ENCODE measurements at places on chromosomes 4 and X. TPM values are rescaled to one million over a fixed set of nuclear protein-coding genes. Genes with fewer than 3 reads are reported as not detected.

DNA sequence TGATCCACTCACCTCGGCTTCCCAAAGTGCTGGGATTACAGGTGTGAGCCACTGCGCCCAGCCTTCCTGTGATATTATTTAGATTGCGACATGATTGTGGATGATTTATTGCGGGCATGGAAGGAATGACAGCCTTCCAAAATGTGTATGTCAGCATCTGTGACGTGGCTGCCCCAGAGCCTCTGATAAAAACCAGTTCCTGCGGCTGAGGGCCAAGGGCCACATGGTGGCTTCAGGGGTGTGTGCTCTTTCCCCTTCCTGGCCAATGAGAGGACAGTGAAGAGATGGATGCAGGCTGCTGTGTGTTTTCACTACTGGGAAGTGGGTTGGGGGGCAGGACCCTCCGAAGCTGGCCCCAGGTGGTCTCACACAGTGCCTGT is 57.4 kb upstream of the HGFAC start:
- DNase-seq, result no peak

DNA sequence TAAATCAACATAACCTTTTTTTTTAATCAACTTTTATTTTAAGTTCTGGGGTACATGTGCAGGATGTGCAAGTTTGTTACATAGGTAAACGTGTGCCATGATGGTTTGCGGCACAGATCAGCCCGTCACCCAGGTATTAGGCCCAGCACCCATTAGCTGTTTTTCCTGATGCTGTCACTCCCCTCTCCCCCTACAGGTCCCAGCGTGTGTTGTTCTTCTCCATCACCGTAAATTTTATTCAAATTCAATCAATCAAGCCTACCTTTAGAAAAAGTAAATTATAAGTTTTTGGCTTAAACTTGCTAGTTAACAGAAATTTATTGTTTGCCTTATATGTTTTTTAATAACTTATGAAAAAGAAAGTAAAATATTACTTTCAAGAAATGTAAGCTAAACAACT is 25.9 kb downstream of the TIGD2 start:
- DNase-seq, result no peak

GRCh38 chrX:95059909-95060308 is 1385.9 kb downstream of the FAM133A start:
- no peak for DNase-seq

The GPRASP3 gene
- 2.0 TPM for total RNA-seq

The C4orf50 gene
- 0.07 TPM for total RNA-seq

DNA sequence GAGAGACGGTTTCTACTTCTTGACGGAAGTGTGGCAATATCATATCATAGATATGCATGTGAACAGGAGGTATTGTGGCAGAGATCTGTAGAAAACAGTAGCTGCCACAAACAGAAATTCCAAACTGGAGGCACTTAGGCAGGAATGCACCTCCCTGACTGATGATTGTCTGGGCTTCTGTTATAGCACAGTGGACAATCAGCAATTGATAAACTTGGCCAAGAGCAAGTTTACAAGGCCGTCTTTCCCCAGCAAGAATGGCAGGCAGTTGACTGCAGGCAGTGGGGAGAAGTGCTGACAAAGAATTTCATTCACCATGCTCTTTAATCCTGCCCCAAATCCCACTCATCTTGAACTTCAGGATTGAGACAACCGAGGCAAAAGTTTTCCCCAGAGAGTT is 114.4 kb upstream of the STOX2 start:
- DNase-seq, result no peak

DNA sequence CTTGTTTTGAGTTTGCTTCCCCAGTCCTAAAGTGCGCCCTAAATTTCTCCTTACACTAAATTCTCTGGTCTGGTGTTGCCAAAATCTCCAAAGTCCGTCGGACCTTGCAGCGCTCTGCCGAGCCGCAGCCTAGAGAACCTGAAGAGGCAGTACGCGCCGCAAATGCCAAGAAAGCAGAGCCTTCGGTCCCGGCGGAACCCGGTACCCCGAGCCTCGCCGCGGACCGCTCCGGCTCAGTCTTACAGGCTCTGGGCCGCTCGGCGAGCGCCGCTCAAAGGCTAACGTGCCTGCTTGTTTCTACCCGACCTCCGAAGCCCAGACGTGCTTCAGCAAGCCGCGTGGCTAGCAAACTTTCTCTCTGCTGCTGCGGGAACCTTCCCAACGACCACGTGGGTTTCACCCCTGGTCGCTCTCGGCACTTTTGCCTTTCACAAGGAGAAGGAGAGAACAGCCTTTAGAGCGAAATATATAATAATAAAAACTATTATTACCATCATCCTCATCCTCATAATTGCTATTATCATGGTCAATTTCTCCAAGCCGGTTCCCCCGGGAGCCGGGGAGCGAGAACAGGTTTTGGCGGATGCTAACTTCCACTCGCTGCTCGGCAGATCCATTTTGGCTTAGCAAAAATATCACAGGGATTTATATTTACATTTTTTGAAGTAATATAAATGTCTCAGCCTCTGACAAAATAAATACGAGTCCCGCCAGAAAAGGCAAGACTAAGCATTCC is 2.2 kb upstream of the HTR2C start:
- no peak for DNase-seq

DNA sequence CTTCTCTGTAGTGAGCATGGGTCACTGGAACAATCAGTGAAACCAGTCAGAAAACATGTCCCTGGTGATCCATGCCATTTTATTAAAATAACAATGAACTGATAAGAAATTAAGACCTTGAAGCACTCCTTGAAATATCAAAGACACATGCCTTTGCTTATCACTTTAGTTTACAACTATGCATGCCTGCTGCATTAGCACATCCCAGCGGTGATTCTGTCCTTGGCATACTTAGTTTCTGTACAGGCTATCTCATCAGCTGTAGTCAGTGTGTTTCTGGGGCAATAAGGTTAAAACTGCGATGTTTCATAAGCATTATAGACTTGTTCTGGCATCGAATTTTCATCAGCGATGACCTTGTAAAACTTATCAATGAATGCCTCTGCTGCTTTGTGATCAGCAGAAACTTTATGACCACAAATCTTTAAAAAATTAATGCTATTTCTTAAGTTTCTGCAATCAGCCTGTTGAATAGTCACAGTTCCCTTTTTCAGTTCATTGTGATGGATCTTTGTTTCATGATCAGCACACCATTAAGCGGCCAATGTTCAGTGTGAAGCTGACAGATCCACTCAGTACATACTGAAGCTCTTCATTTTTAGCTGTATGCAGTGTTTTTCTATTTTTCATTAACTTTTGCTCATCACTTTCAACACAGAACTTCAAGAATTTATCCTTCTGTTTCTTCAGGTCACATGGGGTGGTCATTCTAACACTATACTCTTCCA is 150.5 kb downstream of the RNF150 start:
- no peak for DNase-seq

DNA sequence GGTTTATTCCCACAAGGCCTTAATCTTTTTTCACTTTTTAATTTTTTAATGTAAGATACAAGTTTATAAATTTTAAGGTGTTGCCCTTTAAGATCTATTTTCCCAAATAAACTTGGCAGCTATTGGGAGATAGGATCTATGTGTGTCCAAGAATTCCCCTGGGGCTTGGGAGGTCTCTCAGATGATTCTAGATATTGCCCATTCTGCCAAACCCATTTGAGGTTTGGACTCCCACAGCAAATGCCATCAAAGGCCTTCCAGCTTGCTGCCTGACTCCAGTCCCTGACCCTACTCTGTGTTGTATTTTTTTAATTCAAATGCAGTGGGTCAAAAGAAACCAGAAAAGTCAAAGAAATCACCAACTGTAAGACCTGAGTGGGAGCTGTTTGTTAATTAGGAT is 120.0 kb upstream of the CHRDL1 start:
- no peak for DNase-seq

GRCh38 chr4:186900232-186900900 is 176.7 kb upstream of the FAT1 start:
- no peak for DNase-seq

The ANKRD37 gene
- total RNA-seq, result 51.2 TPM

DNA sequence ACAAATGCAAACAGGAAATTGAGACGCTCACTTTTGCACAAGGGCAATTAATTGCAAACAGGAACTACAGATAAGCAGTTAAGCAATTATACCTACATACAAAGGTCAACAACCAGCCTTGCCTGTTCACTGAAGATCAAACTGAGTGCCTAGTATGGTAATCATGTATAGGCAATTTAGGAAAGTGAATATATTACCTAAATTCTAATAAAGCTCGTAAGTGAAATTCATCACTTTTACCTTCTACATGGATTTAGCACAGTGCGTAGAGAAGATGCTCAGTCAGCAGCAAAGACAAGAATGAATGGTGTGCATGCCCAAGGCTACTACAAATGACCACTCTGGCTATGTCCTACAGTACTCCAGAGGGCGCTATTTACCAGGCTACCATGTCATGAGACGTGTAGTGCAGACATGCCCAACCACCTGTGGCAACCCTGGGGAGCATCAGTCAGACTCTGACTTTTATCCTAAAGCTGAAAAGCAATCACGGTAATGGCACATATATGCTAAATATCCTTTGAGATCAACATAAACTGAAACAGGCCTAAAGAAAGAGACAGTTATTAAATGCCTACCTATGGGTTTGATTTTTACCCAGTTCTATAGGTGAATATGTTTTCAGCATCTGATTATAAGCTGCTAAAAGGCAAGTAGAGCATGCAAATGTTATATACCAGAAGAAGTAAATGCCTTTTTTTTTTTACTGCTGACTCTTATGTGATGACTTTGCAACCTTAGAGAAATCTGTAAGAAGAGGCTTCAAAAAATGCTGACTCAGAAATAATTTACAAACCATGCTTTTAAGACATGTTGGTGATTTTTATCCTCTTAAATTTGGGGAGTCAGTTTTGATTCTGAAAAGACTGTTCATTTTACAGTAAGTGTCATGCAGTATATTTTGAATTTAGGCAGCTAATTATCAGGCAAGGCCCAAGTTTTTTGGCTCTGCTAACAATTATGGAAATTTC is 178.0 kb downstream of the PPP3CA start:
- DNase-seq, result peak; percentile 76

DNA sequence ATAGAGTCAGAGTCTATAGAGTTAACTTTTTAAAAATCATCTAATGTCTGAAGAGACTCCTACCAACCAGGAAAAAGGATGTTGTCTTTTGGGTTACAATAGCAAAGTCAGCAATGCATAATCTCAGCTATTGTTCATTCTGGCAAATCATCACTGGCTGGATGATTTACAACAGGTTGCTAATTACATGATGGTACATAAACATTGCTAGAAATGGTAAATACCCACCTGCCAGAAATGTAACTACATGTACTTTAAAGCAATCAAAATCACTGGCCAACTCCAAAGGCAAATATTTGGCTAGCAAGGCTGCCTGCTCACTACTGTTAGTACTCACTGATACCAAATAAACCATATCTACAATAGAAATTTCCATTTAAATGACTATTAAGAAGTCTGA is 91.1 kb downstream of the PPP3CA start:
- DNase-seq, result no peak

- DNase-seq, result no peak
Measured at GRCh38 chr4:70556856-70557255, 35.2 kb upstream of the AMBN start.

DNA sequence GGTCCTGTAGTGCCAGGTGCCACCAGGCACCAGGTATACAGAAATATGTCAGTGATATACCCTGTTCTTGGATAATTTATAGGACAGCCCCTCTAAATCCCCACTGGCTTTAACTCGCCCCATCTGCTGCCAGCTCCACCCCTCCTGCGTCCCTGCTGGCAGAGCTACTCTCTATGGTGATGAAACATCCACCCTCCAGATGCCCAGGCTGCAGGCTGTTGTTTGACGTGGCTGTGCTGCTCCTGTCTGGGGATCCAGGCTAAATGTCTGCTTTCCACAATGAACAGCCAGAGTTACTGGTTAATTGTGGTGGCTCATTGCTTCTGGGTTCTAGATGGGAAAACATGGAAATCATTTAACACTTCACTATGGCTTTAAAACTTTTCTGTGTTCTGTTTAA is 12.9 kb downstream of the NHSL2 start:
- no peak for DNase-seq

GRCh38 chr4:150262611-150263010 is 184.4 kb downstream of the DCLK2 start:
- DNase-seq, result no peak

GRCh38 chr4:150799207-150799606 is 215.9 kb downstream of the LRBA start:
- no peak for DNase-seq

- no peak for DNase-seq
Measured at GRCh38 chr4:85531560-85532341, 56.8 kb downstream of the ARHGAP24 start.

The MAOB gene
- total RNA-seq, result not detected

DNA sequence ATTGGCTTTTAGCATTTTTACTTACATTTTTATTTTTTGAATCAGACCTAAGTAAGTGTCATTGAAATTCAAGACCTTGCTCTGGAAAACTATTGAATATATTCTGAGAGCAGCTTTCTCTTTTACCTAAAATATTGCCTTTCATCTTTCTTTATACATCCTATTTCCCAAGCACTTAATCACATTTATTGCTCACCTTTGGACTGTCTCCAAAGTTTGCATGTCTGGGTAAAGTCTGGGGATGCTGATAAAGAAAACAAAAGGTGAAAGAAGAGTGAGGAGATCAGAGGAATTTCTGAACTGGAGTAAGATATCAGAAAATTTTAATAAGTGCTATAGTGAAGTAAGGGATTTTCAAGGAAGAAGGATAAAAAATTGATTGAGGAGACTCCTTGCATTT is 308.5 kb upstream of the AADAT start:
- no peak for DNase-seq

DNA sequence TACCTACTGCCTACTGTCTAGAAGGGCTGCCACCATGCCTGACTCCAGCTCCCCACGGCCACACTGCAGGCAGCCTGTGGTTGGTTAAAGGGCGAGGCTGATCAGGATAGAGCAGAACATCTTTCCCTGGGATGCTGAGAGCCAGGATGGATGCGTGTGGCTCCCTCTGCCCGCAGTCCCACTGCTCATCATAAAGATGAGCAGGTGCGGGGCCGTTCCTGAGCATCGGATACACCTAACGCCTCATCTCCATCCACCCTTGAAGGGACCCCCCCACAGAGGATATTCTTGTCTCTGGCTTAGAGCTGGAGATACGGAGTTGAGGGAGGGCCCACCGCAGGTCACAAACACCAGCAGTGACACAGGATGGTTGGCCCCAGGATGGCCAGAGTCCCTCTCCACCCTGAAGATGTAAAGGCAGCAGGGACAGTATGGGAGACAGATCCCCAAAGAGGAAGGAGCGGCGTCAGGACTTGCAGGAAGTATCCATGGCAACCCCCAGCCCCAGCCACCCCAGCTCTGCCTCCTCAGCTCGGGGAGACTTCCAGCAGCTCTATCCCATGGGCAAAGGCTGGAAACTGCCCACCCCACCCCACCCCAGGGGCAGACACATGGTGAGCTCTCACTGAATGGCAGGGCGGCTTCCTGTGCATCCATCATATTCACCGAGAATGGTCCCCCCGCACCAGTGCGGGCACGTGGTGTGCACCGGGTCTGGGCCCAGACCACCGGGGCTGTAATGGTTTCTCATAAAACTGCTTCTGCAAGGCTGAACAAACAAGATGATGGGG is 19.3 kb downstream of the PPP2R2C start:
- no peak for DNase-seq

GRCh38 chrX:48456628-48457331 is 13.3 kb downstream of the SLC38A5 start:
- no peak for DNase-seq

- no peak for DNase-seq
Measured at GRCh38 chr4:874056-874455, 48.1 kb upstream of the CPLX1 start.

The HSD17B13 gene
- 0.16 TPM for total RNA-seq

Measured in activated CD8-positive, alpha-beta T cell treated with anti-CD3 and anti-CD28 coated beads for 36 hours (primary cell).